ENCODE measurements at places on chromosomes 13 and 19.

- peak; percentile 61 for DNase-seq
Observed at GRCh38 chr19:4089400-4089908, 22.8 kb upstream of the ZBTB7A start.

GRCh38 chr13:72165276-72165675, 298.3 kb upstream of the DACH1 start:
- no peak for DNase-seq

- DNase-seq: no peak
Observed at GRCh38 chr13:113946409-113947181, 27.3 kb downstream of the C13orf46 start.

GRCh38 chr13:98243929-98244272, 66.8 kb upstream of the RNF113B start:
- no peak for DNase-seq

GRCh38 chr13:44746690-44747089, 170.6 kb upstream of the TSC22D1 start:
- DNase-seq: no peak

DNA sequence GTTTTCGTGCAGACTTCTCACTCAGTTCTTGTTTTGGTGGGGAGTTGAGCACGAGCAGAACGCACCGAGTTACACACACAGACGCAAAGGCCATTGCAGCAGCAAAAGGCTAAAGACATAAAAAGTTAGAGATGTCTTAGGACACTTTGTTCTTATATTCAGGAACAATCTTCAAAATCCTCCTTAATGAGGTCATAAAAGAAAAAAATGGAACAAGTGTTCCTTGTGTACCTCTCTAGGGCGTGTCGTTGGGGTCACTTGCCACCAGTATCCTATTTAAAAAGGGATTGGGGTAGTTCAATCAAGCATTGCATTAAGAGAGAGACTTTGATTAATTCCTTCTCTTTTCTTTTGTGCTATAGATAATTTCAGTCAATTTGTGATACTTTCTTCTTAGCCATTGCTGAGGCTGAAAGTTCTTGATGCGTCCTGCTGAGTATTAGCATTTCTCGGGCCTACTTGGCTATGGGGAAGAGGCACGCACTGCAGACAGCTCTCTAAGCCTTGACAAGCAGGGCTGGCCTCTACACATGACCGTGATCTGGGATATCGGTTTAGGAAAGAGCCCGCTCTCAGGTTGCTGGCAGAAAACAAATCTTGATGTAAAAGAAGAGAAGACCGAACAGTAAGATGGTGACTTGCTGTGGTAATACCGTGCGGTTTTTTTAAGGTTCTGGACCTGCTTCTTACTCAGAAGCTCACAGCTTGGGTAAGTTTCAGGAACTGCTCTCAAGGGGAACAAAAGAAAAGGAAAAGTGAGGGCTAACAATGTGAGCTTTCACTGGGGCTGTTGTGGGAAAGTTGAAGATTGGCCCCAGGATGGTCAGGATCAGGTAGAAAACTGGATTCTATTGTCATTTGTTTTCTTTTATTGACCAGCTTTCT, 223.6 kb downstream of the TM9SF2 start:
- no peak for DNase-seq

GRCh38 chr13:28429685-28430290, 65.1 kb downstream of the FLT1 start:
- no peak for DNase-seq

- DNase-seq: no peak
Observed at GRCh38 chr19:18639706-18640243, 2.9 kb downstream of the KLHL26 start.

- no peak for DNase-seq
Observed at GRCh38 chr19:56119582-56119978, 1.5 kb downstream of the ZNF787 start.

DNA sequence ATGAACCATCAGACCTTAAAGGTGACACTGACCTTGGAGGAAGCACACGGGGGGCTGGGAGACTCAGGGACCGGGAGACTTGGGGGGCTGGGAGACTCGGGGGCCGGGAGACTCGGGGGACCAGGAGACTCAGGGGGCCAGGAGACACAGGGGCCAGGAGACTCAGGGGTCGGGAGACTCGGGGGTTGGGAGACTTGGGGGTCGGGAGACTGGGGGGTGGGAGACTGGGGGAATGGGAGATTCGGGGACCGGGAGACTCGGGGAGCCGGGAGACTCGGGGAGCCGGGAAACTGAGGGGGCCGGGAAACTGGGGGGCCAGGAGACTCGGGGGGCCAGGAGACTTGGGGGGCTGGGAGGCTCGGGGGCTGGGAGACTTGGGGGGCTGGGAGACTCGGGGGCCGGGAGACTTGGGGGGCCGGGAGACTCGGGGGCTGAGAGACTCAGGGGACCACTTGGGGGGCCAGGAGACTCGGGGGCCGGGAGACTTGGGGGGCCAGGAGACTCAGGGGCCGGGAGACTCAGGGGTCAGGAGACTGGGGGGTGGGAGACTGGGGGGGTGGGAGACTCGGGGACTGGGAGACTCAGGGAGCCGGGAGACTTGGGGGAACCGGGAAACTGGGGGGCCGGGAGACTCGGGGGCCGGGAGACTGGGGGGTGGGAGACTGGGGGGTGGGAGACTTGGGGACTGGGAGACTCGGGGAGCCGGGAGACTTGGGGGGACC, 62.9 kb downstream of the RASA3 start:
- no peak for DNase-seq

GRCh38 chr13:80802946-80803345, 462.0 kb upstream of the SPRY2 start:
- DNase-seq: no peak

- no peak for DNase-seq
Observed at GRCh38 chr13:107119989-107120881, 552.3 kb upstream of the ARGLU1 start.

DNA sequence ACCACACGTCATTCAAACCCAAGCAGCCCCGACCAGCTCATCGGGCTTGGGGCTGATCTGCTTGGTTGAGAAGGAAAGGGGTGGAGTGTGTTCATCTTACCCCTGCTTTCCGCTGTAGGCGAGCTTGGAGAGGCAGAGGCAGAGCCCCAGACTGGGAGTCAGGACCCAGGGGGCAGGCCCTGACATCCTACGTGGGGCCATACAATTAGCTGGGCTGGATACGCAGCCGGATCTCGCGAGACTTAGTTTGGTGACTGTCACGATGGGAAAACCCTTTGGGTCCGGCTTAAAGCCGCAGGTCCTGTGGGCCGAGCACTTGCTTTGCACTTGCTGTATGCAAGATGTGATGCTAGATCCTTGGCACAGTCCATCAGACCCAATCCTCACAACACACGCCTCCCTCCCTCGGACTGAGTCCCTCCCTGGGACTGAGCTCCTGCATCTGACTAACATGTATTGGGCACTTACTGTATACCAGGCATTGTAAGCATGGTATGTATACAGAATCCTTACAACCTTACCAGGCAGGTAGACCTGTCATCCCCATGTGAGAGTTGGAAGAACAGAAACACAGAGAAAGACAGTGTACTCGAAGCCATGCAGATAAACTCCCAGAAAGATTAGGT, 3.7 kb downstream of the CEACAM16 start:
- no peak for DNase-seq

DNA sequence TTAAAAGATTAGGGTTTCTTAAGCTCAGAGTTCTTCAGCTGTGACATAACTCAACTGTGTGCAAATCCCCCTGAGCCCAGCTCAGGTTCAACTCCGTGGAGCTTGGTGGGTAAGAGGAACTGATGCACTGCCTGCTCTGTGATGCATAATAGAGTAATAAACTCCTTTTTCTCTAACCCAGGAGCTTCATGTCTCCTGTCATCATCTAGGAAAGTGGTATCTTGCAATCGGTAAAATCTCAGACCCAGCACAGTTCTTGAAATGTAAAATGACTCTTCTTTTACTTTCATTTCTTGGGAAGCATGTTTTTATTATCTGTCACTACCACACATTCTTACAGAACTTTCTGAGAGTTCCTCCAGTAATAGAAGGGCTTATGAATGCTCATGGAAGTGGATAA, 123.8 kb upstream of the PCDH9 start:
- DNase-seq: no peak

- no peak for DNase-seq
Observed at GRCh38 chr13:96172066-96172465, 82.2 kb downstream of the HS6ST3 start.

- DNase-seq: no peak
Observed at GRCh38 chr19:3359919-3360420, 6.4 kb upstream of the NFIC start.

GRCh38 chr13:109088624-109088917, 459.2 kb downstream of the MYO16 start:
- DNase-seq: no peak

- DNase-seq: peak; percentile 48
Observed at GRCh38 chr19:28466107-28467045, 746.6 kb downstream of the UQCRFS1 start.

DNA sequence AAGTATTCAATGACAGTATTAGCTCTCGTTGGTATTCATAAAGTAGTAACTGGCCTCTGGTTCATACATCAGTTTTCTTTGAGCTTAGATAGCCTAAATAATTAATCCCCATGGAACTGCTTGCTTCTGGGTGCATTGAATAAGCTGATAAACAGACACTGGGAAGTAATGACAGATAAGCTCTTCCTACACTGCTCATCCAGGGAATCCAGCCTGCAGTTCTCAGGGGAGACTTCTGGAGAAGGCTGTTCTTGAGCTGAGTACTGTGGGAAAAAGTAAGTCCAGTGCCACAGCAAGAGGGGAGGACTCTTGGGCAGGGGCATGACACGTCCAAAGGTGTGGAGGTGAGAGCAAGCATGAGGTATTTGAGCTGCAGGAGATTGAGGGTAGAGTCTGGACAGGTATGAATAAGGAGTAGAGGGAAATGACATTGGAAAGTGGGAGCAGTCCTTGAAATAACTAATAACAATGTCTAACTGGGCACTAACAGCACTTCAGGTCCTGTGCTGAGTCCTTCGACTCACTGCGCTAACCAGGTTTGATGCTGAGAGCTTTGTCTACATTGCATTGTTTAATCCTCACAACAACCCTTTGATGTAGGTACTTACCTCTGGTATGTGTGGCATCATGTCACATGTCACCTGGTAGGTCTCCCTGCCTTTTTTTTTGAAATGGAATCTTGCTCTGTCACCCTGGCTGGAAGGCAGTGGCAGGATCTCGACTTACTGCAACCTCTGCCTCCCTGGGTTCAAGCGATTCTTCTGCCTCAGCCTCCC, 7.2 kb downstream of the GARRE1 start:
- no peak for DNase-seq

DNA sequence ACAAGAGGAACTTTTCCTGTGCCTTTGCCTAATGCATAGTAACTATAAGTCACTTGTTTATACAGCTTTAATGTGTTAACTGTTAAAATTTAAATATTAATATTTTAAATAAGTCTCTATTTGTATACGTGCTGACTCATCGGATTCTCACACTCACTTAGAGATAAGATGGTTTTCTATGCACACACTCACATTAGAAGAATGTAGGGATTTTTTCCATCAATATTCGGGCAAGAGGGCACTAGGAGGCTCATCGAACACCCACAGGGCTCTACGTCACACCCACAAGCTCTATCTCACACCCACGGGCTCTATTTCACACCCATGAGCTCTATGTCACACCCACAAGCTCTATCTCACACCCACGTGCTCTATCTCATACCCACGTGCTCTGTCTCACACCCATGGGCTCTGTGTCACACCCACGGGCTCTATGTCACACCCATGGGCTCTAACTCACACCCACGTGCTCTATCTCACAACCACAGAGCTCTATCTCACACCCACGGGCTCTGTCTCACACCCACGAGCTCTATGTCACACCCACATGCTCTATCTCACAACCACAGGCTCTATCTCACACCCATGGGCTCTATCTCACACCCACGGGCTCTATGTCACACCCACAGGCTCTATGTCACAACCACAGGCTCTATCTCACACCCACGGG, 73.4 kb downstream of the COL4A2 start:
- DNase-seq: no peak

DNA sequence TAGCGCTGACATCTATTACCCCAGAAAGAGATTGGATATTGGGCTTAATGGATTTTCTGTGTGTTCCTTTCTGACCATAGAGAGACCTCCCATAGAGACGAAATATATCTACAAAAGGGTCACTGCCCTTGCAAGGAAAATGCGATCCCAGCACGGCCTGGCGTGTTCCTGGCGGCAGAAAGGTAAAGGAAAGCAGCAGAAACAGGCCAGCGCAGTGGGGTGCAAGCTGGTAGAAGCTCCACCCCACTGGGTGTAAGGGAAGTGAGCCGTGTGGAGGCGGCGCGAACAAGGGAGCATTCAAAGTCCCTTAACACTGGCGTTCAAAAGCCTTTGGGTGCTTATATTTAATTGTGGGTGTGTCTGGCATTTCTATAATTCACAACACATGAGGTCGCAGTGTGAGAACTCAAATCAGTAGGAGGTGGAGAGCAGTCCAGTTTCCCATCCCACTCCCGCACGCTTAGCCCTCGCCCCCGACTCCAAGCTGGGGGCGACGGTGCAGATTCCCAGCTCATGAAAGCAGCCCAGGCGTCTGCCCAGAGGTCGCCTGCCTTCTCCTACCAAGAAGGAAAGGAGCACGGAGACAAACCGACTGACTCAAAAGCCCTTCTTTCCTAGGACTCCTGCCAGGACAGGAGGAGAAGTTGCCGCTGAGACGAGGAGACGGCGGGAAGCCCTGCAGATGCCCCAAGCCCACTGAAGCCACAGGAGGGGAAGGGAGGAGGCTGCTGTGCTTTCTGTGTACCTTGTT, 478.4 kb downstream of the FOXO1 start:
- no peak for DNase-seq

DNA sequence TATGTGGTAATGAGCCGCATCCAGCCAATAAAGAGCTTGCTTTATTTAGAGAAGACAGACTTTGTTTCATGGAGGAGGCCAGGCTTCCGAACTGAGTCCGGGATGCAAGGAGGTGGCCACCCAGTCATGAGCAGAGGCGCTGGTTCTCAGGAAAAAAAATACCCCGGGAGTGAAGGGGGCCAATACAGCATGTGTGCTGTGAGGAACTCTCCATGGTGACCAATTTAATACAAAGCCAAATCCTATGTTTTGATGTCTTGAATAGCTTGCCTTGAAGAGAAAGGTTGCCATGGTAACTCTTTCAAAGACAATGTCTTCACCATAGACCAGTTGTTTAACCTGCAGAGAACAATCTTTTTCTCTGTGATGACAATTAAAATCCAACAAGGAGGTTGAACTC, 43.4 kb upstream of the PDCD5 start:
- DNase-seq: no peak

GRCh38 chr13:96617528-96617927, 376.7 kb downstream of the OXGR1 start:
- DNase-seq: no peak

DNA sequence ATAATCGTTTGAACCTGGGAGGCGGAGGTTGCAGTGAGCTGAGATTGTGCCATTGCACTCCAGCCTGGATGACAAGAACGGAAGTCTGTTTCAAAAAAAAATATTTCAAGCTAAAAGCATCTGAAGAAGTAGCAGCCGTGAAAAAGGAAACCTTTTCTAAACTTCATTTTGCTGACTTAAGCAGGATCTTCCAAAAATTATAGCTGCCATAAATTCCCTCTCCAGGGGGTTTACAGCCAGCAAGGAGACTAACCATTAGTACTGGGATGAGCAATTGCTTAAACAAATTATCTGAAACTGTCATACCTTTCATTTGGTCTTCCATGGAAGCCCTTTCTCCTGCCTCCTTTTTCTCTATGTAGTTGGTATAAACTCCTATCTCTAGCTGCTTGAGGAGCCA, 69.9 kb upstream of the TSC22D1 start:
- DNase-seq: no peak

- no peak for DNase-seq
Observed at GRCh38 chr13:50708461-50708860, 135.0 kb downstream of the DLEU7 start.

All from stimulated activated CD8-positive, alpha-beta memory T cell treated with anti-CD3 and anti-CD28 coated beads, Interleukin-2, amount 100 ng/mL, for 48 hours (primary cell).